ENCODE measurements at places on chromosomes 6 and 20.
A peak's percentile ranks its signal among the peaks of the same experiment; 100 is the strongest.

DNA sequence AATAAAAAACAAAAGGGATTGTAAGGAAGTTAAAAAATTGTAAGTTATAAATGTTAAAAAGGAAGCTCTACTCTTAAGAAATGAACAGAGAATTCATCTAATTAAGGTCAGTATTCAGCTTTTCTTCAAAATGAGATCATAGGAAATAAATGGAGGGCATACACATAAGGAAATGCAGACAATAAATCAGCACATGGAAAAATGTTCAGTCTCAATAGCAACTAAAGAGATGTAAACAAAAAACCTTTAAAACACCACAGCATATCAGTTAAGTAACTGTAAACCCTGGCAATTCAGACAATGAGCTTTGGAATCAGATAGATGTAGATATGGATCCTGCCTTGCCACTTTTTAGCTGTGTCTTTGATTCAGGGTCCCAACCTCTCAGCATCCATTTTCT, 24.0 kb upstream of the CLIC5 start:
- H3K36me3 ChIP-seq = no peaks in the 10 kb centered on the region
- no peaks in the 10 kb centered on the region for H3K27me3 ChIP-seq
- H3K27ac ChIP-seq = no peak overlapping the region
- H3K4me3 ChIP-seq = no peak overlapping the region

DNA sequence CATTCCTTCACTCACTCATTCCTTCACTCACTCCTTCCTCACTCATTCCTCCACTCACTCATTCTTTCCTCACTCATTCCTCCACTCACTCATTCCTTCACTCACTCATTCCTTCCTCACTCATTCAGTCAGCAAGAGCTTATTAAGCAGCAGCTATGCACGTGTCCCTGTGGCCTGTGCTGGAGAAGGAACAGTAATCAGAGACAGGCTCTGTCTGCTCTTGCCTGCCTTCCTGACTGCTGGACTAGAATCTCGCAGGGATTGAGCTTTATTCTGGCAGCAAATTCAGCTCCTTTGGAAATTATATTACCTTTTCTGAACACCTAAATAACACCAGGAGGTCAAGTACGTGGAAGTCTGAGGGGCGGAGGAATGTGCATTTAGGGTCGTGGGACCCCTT, 138.9 kb upstream of the AGPAT4 start:
- H3K36me3 ChIP-seq = no peaks in the 10 kb centered on the region
- peaks cover 12% of the 10 kb centered on the region for H3K27me3 ChIP-seq
- no peak for DNase-seq
- no peaks in the 10 kb centered on the region for H3K4me1 ChIP-seq
- no peak overlapping the region for H3K4me3 ChIP-seq

GRCh38 chr20:53855733-53856132, 214.7 kb downstream of the BCAS1 start:
- H3K36me3 ChIP-seq = no peaks in the 10 kb centered on the region
- H3K27ac ChIP-seq = peak overlapping the region; percentile 58
- DNase-seq = no peak
- no peaks in the 10 kb centered on the region for H3K27me3 ChIP-seq

DNA sequence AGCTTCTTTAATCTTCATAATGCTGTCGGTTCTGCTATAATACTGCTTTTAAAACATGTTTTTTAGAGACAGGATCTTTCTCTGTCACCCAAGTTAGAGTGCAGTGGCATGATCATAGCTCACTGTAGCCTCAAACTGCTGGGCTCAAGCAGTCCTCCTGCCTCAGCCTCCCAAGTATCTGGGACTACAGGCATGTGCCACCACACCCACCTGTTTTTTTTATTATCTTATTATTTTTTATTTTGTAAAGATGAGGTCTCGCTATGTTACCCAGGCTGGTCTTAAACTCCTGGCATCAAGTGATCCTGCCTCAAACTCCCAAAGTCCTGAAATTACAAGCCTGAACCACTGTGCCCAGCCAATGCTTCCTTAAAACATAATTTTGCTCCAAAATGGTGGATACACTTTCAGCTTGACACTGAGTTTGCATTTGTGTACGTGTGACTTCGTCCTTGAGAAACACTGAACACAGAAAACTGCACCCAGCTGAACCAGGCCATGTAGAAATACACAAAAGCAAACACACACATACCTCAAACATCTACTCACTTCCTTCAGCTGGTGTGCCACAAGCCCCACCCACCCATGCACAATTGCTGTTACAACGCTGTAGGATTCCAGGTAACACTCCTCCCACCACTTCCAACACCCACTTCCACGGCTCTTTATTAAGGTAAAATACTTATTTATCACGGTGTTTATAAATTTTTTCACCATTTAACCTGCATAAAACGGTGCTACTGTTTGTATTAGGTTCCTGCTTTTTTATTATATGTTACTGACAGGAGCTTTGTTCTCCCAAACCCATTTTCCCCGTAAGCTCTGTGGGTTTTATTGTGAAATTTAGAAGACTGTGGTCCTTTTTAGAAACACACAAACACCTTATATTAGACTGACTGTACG, 109.1 kb downstream of the TSHZ2 start:
- H3K27me3 ChIP-seq = no peaks in the 10 kb centered on the region
- no peaks in the 10 kb centered on the region for H3K36me3 ChIP-seq
- H3K4me1 ChIP-seq = peaks cover 6% of the 10 kb centered on the region
- no peak overlapping the region for H3K27ac ChIP-seq
- DNase-seq = no peak

GRCh38 chr20:32634041-32634805, 39.5 kb downstream of the C20orf203 start:
- H3K36me3 ChIP-seq = no peaks in the 10 kb centered on the region
- no peaks in the 10 kb centered on the region for H3K4me1 ChIP-seq
- no peak overlapping the region for H3K27ac ChIP-seq
- no peak for DNase-seq

GRCh38 chr20:37986873-37987601, 46.2 kb downstream of the TTI1 start:
- no peak overlapping the region for H3K4me3 ChIP-seq
- DNase-seq = no peak
- H3K27ac ChIP-seq = peak overlapping the region; percentile 67
- H3K27me3 ChIP-seq = no peaks in the 10 kb centered on the region

DNA sequence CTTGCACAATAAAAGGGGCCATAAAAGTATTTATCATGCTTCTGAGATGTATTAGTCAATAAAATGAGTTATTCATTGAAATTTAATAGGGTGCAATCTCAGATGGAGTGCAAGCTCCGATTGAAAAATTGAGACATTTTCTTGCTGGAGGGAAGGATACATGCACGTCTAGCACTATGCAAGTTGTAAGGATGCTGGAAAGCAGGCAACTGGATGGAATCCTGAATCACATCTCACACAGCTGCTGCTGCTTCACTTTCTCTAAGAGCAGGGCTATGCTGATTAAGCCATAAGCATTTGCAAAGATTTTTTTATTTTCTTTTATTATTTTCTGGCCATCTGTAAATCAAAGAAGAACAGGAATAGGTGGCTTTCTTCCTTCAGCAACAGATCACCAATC, 308.8 kb upstream of the EPHA7 start:
- H3K36me3 ChIP-seq = no peaks in the 10 kb centered on the region
- no peak for DNase-seq
- no peaks in the 10 kb centered on the region for H3K27me3 ChIP-seq
- H3K4me3 ChIP-seq = no peak overlapping the region
- H3K4me1 ChIP-seq = no peaks in the 10 kb centered on the region

- H3K27ac ChIP-seq = peak overlapping the region; percentile 77
- peak overlapping the region; percentile 68 for H3K4me3 ChIP-seq
- peaks cover 90% of the 10 kb centered on the region for H3K4me1 ChIP-seq
- no peaks in the 10 kb centered on the region for H3K27me3 ChIP-seq
Measured at GRCh38 chr20:539191-539590, 4.4 kb downstream of the CSNK2A1 start.

- no peak overlapping the region for H3K4me3 ChIP-seq
- H3K36me3 ChIP-seq = no peaks in the 10 kb centered on the region
- H3K27me3 ChIP-seq = peaks cover 39% of the 10 kb centered on the region
- H3K27ac ChIP-seq = no peak overlapping the region
Measured at GRCh38 chr20:18259730-18260129, 28.6 kb upstream of the ZNF133 start.

- H3K27ac ChIP-seq = no peak overlapping the region
- H3K4me1 ChIP-seq = no peaks in the 10 kb centered on the region
- no peaks in the 10 kb centered on the region for H3K27me3 ChIP-seq
- no peak overlapping the region for H3K4me3 ChIP-seq
Measured at GRCh38 chr20:11712639-11713160, 205.0 kb upstream of the BTBD3 start.

DNA sequence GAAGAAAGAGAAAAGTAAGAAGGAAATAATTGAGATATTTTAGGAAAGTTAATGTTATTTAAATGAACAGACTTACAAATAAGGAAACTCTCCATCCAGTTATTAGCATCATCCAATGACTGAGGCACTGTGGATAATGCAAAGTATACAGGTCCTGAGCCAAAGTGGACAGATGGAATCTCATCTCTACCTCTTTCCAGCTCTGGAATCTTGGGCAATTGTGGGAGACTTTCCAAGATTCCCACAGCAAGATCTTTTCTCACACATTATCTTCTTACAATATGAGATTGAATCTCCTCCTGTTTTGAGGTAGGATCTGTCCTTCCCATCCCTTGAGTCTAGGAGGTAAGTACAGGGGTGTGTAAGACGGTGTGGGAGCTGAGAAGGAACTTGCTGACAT, 28.9 kb downstream of the HTR1E start:
- H3K4me1 ChIP-seq = no peaks in the 10 kb centered on the region
- H3K36me3 ChIP-seq = no peaks in the 10 kb centered on the region
- H3K4me3 ChIP-seq = no peak overlapping the region
- DNase-seq = no peak

DNA sequence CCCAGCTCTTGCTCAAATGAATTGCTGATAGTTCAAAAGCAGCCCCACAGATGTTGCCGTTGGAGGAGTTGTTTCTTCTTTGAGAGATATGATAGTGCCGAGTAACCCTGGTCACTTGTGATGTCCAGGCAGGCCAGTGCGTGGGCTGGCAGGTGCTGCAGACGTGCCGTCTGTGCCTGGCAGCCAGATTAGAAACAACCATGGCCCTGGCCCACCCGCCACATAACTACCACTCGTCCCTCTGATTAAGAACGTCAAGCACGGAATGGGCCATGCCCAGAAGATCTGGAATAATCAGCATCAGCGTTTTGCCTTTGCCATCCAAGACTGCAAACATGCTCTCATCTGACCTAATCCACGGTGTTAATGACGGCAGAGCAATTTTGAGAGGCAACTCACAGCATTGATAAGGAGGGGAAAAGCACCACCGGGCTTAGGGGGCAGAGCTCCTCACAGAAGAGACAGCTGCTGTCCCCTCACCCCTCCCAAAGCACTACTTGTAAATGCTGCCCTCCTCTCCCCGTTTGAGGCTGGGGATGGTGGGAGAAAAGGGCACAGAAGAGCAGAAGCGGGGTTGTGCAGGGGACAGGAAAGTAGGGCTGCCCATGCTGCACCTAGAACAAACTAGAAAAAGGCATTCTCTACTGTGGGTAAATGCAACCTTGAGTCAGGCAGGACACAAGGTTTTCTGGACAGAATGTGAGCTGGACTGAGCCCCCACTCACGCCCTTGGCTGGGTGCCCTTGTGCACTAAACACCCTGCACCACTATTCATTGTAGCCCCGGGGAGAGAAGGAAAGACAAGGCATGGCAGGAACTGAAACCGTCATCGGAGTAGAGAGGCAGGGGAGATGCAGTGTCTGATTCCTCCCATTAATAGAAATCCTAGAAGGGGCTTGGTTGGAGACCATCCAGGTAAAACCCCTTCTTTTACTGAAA, 5.3 kb upstream of the CPNE5 start:
- H3K27me3 ChIP-seq = peaks cover 20% of the 10 kb centered on the region
- H3K4me1 ChIP-seq = peaks cover 15% of the 10 kb centered on the region
- no peak overlapping the region for H3K27ac ChIP-seq
- no peak for DNase-seq
- no peak overlapping the region for H3K4me3 ChIP-seq

DNA sequence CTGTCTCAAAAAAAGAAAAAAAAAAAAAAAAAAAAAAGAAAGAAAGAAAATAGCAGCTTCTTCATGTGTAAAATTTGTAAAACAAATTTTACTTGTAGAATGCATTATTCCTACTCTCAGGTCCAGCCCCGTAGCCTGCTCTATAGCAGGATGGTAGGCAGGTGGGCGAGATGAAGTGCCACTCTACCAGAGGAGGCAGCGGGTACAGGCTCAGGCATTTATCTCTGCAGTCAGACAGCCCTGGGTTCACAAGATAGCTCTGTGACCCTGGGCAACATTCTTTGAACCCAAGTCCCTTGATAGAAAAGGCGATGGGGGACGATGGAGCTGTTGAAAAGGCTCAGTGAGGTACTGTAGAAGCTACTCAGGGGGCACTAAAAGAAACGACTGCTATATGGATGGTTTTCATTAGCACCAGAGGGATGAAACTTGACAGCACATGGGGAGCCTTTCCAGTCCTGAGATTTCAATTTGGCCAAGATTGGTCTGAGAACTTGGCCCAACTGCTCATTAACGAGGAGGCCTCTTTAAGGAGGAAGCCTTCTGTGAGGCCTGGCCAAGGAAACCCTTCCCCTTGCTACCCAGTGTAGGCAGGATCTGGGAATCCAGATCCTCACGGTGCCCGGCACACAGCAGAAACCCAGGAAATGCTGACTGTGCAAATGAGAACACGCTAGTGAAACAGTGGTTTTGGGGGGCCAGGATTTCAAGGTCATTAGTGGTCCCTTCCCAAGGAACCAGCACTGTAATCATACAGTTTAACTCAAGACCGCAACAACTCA, 63.1 kb downstream of the MYH7B start:
- H3K36me3 ChIP-seq = peaks cover 23% of the 10 kb centered on the region
- no peaks in the 10 kb centered on the region for H3K27me3 ChIP-seq
- no peak for DNase-seq
- H3K4me3 ChIP-seq = no peak overlapping the region
- no peaks in the 10 kb centered on the region for H3K4me1 ChIP-seq
- H3K27ac ChIP-seq = no peak overlapping the region

GRCh38 chr20:64092258-64093012, 8.2 kb upstream of the LKAAEAR1 start:
- H3K4me1 ChIP-seq = peaks cover 18% of the 10 kb centered on the region
- no peak overlapping the region for H3K27ac ChIP-seq
- no peaks in the 10 kb centered on the region for H3K36me3 ChIP-seq
- H3K27me3 ChIP-seq = no peaks in the 10 kb centered on the region
- DNase-seq = no peak
- no peak overlapping the region for H3K4me3 ChIP-seq

DNA sequence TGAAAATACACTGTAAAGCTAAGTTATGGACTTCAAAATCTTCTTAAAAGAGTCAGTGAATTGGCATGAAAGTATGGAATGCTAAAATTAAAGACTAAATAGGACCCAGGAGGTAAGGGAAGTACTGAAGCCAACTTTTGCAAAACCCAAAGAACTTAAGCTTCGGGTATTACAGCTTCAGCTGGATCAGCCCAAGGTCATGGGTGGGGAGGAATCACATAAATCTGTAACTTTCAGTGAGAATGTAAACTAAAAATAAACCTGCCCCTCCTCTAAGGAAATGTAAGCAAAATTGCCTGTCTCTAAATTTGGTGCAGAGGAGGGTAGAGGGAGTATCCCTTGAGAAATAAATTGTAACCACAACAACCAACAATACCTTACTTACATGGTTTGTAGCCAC, 4.4 kb upstream of the MUC21 start:
- peaks cover 44% of the 10 kb centered on the region for H3K27me3 ChIP-seq
- H3K4me1 ChIP-seq = peaks cover 5% of the 10 kb centered on the region
- no peak overlapping the region for H3K4me3 ChIP-seq
- DNase-seq = no peak
- no peaks in the 10 kb centered on the region for H3K36me3 ChIP-seq

- no peaks in the 10 kb centered on the region for H3K27me3 ChIP-seq
- no peak overlapping the region for H3K27ac ChIP-seq
- DNase-seq = no peak
- H3K36me3 ChIP-seq = no peaks in the 10 kb centered on the region
- no peaks in the 10 kb centered on the region for H3K4me1 ChIP-seq
Measured at GRCh38 chr6:101226677-101227135, 166.8 kb upstream of the GRIK2 start.

Data from naive B cell (primary cell).